ENCODE measurements at places on chromosomes 5 and 9.

- no peak for DNase-seq
Measured at GRCh38 chr9:116646661-116647514, 40.2 kb upstream of the TRIM32 start.

DNA sequence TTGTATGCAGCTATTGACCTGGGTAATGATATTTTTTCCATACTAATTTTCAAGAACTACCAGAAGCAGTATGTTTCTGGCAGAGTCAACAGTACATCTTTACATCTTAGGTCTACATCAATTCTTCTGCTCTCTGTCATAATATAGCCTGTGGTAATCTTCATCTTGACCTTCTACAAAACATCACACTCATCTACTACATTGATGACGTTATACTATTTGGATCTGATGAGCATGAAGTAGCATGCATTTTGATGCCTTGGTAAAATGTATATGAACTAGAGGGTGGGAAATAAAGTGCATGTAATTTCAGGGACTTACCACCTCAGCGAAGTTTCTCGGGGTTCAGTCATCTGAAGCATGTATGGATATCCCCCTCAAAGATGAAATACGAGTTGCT is 629.7 kb upstream of the SGCD start:
- DNase-seq, result no peak

GRCh38 chr5:24325306-24325832 is 319.4 kb downstream of the CDH10 start:
- DNase-seq, result no peak

DNA sequence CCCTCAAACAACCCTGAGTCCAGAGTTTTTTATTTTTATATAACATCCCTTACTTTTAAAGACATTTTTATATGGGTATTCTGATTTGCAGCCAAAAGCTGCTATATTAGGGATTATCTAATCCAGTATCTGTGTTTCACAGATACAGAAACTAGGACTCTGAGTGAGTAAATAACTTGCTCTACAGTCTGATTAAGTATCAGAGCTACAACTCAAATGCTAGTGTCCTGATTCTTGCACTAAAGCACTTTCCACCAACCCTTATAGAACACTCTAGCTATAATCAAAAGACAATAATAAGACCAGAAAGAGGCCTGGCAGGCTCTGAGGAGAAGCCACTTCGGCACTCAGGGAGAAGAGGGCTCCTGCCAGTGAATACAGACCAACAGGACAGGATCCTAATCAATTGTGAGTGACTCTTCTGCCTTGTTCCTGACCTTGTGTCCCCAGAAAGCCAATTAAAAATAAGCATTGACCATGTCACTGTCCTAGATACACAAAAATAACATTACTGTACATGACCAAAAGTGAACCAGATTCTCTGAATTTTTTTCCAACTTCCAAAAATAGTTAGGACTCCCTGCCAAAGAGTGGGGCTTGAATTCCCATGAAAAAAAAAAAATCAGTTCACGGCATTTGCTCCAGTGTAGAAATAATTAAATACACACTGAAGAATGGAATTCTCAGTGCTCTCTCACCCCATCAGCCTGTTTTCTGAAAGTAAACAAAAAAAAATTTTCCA is 63.6 kb upstream of the MAP3K1 start:
- DNase-seq, result no peak

- no peak for DNase-seq
Measured at GRCh38 chr9:74551266-74551665, 54.1 kb downstream of the RORB start.

DNA sequence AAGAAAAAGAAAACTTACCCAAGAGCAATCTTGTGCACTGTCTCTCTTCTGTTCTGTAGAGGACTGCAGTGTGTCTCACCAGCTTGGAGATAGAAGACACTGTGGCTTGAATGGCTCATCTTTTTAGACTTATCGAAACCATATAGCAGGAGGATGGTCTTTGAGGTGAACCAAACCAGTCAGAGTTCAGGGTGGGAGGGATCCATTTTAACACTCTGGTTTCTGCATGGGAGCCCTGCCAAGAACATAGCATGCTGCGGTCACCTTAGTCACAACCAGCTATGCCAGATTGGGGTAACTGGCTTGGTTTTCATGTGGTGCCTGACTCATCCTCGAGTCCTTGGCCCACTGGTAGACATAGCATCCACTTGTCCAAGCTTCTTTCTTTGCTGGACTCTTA is 135.1 kb downstream of the PAPPA start:
- DNase-seq, result no peak

- DNase-seq, result no peak
Measured at GRCh38 chr5:180290568-180291233, 1.2 kb downstream of the MAPK9 start.

GRCh38 chr9:138044485-138045383 is 167.2 kb downstream of the CACNA1B start:
- no peak for DNase-seq

Data from stimulated activated CD8-positive, alpha-beta memory T cell treated with anti-CD3 and anti-CD28 coated beads, Interleukin-4, amount 100 ng/mL, for 1 hour (primary cell).